ENCODE measurements at places on chromosomes 5 and 9.

- DNase-seq = no peak
Measured at GRCh38 chr5:111197523-111197922, 26.7 kb upstream of the CAMK4 start.

GRCh38 chr9:24616863-24617262, 71.2 kb upstream of the IZUMO3 start:
- DNase-seq = no peak

DNA sequence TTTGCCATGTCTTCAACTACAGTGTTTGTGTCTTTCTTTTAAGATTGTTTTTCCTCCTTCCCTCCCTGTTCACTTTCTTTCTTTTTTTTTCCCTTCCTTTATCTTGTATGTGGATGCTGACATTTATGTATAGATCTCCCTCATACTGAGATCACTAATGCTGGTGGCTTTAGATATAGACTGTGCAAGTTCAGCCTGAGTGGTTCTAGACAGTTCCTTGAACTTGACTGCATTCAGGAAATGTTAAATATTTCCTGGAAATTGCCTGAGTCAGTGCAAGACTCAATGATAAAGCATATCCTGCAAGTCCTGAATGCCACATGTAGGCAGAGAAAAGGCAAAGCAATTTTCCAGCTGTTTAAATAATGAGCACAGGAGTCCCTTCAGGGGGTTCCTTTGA, 182.5 kb upstream of the NR3C1 start:
- no peak for DNase-seq

- DNase-seq = no peak
Measured at GRCh38 chr9:123070198-123070597, 36.7 kb downstream of the GPR21 start.

- DNase-seq = no peak
Measured at GRCh38 chr9:109355564-109356297, 34.9 kb upstream of the EPB41L4B start.

- no peak for DNase-seq
Measured at GRCh38 chr9:104958751-104959150, 30.8 kb upstream of the ABCA1 start.

DNA sequence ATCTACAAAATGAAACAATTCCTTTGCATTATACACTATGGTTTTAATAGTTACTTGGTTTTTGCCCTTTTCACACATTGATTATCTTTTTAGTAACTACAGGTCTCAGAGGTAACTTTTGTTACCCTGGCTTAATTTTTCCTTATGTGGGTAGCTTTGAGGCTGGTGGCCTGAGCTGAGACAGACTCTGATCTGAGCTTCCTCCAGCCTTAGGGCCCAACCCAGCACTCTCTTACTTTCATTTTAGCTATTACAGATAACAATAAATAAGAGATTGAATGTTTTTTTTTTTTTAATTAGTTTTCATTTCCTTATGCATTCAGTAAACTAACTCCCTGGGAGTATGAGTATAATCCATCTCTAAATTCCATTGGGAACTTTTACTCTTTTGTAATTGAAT, 15.1 kb upstream of the OXCT1 start:
- DNase-seq = no peak

- no peak for DNase-seq
Measured at GRCh38 chr9:134536101-134536900, 105.3 kb upstream of the COL5A1 start.

GRCh38 chr5:90813392-90813791, 254.8 kb downstream of the ADGRV1 start:
- DNase-seq = no peak
